Motor neuron (in vitro differentiated cells): ENCODE measurements at places on chromosomes 4 and X.

GRCh38 chr4:125796138-125796537, 481.4 kb downstream of the FAT4 start:
- no peak for ATAC-seq

DNA sequence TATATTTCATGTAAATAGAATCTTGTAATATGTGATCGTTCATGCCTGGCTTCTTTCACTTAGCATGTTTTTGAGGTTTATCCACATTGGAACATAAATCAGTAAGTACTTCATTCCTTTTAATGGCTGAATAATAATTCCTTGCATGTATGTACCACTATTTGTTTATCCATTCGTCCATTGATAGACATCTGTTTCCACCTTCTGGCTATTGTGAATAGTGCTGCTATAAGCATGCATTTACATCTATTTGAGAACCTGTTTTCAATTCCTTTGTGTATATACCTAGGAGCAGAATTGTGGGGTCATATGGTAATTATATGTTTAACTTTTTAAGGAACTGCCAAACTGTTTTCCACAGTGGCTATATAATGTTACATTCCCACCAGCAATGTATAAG, 356.7 kb upstream of the DIPK2B start:
- no peak for ATAC-seq

DNA sequence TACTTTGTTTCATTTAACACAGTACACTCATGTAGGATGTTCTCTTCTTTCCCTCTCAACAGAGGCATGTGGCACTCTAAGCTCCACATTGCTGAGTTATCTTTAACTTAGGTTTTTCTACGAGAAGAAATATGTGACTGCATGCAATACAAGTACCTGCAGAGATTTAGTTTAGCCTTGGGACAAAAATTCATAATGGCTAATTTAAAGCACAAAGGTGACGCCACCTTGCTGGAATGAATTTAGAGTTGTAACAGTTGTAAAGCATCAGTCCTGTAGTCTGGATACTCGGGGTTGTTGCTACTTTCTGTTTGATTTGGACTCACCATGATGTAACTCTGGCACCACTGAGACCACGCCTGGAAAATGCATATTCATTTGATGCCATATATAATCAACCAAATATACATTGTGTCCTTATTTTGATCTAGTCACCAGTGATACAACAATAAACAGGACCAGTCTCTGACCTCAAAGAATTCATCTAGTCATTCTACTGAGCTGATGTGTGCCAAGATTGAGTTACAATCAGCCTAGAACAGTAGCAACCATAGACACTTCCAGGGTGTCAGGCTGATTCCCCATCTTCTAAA, 451.0 kb upstream of the ZFP42 start:
- no peak for ATAC-seq

DNA sequence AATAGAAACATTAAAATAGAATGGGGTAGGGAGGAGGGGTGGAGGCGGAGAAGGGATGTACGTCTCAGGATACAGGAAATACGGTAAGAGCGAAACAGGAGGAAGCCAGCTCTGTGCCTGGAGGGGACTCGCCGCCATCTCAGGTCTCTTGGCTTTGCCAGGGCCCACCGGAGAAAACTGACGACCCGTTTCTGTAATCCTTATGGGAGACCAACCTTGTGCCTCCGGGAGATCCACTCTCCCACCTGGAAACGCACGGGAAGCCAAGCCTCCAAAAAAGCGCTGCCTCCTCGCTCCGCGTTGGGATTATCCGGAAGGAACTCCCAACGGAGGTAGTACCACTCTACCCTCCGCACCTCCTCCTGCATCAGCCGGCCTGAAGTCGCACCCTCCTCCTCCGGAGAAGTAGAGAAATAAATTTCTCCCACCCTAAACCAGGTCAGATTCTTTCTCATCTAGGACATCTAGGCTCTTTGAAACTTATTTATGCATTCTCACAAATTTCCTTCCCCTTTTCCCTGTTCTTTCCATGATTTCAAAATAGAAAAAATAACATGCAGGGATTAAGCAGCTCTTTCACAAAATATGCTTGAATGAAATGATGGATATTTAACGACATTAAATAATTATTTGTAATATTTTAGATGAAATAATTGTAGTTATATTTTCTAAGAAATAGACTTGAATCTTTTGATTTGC, at the start of gene NBDY:
TSS of gene NBDY (plus strand) at position 92 of the 699 bp plus-strand sequence. CDS start at position 203, 111 bp downstream.
- peak; percentile 89 for ATAC-seq

DNA sequence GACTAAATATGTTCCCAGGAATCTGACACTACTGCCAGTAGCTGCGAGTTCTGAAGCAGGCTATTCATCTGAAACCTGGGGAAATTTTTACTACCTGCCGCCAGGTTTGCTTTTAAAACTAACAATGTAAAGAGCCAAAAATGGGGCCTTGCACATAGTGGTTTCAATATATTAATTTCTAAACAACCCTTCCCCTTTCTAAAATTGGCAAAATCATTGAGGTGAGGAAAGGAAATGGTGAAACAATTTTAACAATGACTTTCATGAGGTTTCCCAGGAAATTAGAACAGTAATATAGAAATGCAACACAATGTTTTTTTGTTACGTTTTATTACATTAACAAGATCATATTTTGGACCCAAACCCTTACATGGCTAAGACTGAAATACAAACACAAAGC, 21.3 kb downstream of the FANCB start:
- ATAC-seq = no peak

DNA sequence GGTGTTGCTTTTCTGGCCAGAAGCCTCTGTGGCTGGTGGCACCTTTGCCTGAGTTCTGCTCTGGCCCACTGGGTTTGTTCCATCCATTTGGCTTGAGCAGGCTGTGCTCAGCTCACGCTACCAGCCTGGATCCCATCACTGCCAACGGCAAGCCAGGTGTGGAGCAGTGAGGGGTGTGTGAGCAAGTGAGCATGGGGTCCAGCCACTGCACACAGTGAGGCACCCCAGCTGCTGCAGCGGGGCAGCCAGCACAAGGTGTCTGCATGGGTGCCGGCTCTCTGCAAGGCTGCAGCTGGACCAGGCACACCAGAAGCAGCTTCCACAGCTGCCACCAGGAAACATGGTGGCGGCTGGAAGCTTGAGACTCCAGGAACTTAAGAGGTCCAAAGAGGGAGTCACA, 46.8 kb downstream of the ARAP2 start:
- no peak for ATAC-seq

GRCh38 chrX:47169726-47170515, 23.7 kb upstream of the UBA1 start:
- no peak for ATAC-seq

GRCh38 chr4:67035501-67035900, 509.8 kb downstream of the CENPC start:
- no peak for ATAC-seq

- no peak for ATAC-seq
These were observed 274.4 kb upstream of the ARX start for GRCh38 chrX:25290132-25290531.

DNA sequence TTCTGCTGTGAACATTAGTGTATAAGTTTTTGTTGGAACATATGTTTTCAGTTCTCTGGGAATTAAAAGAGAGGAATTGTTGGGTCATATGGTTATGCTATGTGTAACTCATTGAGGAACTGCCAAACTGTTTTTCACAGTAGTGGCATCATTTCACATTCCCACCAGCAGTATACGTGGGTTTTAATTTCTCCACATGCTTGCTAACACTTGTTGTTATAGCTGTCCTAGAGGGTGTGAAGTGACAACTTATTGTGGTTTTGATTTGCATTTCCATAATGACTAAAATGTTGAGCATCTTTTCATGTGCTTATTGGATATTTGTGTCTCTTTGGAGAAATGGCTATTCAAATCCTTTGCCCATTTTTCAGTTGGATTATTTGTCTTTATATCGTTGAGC, 13.7 kb downstream of the APELA start:
- ATAC-seq = no peak

- no peak for ATAC-seq
These were observed 310.1 kb downstream of the RAB28 start for GRCh38 chr4:13174001-13174400.

GRCh38 chrX:150032742-150033141, 94.5 kb upstream of the EOLA2 start:
- peak; percentile 80 for ATAC-seq

DNA sequence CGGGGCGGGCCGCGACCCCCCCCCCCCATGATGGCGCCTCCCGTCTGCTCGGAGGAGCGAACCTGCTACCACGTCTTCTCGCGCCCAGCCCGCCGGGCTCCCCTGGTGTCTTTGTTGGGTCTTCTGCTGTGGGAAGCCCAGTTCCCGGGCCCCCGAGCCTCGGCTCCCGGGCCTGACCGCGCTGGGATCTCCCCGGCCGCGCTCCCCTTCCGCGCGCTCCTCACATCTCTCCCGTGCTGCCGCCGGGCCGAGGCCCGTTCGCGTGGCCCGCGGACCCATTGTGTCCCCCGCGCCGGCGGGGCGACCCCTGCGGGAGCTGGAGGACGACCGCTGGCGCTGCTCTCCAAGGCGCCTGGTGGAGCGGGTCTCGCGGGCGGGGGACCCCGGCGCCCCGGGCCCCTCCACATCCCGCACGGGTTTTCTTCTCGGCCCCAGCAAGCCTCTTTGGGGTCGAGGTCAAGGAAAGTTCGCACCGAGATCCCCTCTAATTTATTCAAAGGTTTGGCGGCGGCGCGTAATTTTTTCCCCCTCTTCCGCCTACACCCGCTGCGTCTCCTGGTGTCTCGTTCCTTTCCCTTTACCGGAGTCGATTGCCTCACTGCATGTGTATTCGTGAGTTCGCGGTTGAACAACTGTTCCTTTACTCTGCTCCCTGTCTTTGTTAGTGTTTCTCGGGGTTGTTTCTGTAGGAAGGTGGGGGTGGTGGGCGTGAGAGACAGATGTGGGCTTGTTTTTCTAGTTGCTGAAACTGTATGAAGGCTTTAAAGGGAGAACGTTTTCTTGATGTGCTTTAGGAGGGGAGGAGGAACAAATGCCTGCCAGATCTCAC, 770 bp downstream of the SMAD1 start:
- ATAC-seq = peak; percentile 39
